NCI-H69 (cell line): ENCODE measurements at places on chromosomes 3 and 15.

GRCh38 chr15:45790325-45790943 lies 155.6 kb downstream of the SQOR start:
- DNase-seq = peak; percentile 69

DNA sequence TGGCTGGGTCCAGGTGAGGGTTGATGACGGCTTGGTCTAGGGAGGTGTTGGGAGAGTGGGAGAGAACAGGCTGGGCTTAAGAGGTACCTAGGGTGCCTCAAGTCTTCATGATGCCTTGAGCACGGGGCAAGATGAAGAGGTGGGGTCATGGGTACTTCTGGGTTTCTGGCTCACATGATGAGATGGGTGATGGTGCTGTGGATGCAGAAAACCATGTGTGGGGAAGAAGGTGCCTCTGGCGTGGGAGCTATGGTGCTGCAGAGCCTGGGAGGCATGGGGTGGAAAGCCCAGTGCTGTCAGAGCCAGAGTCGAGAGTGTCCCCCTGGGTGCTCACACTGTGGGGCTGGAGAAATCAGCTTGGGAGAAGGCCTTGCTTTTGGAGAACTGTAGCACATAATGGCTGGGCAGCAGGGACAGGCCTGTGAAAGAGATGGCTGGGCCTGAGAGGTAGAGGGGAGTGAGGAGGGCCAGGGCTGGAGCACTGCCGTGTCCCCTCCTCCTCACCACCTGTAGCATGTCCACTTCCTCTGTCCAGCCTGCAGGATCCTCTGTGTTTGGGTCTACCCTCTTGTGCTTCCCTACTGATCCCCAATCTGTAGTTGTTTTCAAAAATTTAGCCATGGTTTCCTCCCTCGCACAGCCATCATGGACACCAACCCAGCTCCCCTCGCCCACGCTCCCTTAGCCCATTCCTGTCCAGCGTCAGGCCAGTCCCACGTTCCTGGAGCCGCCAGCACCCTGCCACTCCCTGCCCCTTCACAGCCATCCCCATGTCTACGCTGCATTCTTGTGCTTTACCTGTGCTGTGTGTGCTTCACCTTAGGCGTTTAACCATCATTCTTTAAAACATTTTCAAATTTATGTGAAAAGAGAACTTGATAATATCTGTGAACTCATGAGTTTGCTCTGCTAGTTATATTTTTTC lies 132.0 kb downstream of the EEFSEC start:
- DNase-seq = no peak

- no peak for DNase-seq
Measured at GRCh38 chr15:74643665-74644204, 28.1 kb downstream of the CLK3 start.

DNA sequence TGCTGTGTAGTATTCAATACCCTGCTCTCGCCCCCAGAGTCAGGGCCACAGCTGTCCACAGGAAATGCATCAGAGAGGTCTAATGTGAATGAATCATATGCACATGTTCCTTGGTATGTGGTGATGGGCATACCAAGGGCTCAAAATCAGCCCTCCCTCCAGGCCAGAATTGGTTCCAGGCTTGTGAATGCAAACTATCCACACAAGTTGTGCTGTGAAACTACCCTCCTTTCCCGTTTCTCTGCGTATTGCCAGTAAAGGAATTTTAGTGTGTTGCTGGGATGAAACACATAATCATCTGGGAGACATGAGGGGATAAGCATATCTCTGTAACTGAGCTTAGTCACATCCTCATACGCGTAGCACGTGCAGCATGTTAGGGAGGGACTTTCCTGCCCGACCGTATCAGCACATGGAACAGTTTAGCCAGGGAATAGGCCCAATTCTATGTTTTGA lies 9.2 kb upstream of the MME start:
- DNase-seq = no peak

DNA sequence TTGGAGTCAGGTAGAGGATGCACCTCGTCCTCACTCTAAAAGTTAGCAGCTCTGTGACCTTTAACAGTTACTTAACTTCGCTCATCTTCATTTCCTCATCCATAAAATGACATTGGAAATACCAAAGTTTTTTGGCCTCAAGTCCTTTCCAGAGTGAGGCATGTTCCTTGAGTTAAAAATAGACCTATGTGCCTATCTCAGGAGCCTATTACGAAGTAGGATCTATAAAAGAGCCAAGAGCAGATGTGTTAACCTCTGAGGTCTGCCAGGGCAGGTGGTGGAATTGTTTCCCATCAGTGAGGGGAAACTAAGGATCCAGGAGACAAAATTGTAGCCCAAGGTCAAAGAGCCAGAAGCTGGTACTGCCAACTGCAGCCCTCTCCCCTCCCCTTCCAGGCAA lies 120.4 kb upstream of the EIF1B start:
- DNase-seq = no peak

- DNase-seq = no peak
Measured at GRCh38 chr15:89483079-89483478, 13.3 kb downstream of the RHCG start.

DNA sequence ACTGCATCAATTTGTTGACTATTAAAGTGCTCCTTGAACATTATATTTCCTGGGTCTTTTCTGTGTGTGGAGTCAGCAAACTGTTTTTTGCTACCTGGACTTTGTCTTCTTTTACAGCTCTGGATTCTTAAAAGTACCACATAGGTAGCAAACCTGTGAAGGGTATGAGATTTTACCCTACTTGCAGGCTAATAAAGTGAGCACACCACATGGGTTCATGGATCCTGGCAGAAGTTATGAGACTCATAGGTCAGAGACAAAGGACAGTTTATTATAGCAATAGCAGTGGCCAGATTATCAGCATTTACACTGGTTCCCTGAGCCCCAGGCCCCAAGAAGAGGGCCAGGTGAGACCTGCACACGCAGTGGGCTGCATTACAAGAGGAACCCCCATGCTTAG lies 8.0 kb upstream of the SACM1L start:
- DNase-seq = no peak

- DNase-seq = peak; percentile 83
Measured at GRCh38 chr15:38252481-38253350, at the start of gene SPRED1. Gene SPRED1 (plus strand): TSS chr15:38252836. CDS start chr15:38253186, 350 bp downstream.

DNA sequence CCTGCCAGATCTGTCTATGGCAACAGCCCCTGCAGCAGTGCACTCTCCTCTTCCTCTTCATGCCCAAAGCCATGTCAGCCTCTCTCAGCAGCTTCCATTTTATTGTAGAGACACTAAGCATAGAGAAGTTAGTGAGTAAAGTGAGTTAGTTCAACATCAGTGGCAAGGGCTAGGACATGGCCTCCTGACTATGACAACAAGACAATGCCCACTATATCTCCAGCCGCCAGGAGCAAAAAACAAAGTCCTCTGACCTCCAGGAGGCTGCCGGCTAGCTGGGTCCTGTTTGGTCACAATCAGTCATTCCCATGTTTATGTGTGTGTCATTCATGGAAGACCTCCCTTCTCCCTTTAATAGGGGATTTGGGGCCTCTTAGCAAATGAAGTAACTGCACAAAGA lies 14.9 kb downstream of the NR1I2 start:
- no peak for DNase-seq

GRCh38 chr15:87724330-87724729 lies 532.2 kb downstream of the NTRK3 start:
- no peak for DNase-seq

DNA sequence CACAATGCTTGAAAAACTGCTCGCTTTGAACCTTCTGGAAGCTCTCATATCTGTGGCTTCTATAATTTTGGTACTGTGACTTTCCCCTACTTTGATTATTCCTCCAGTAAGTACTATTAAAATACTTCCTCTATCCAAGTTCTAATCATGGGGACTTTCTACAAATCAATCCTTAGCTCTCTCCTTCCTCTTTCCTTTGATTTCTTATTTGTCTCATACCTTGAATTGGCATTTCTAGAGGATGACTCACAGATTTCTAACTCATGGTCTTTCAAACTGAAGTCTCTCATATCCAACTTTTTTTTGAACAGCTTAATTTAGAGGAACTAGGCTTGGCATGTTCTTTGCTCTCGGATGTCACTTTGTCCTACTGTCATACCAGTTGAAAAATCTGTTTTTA lies 241.8 kb downstream of the TBC1D5 start:
- DNase-seq = no peak

DNA sequence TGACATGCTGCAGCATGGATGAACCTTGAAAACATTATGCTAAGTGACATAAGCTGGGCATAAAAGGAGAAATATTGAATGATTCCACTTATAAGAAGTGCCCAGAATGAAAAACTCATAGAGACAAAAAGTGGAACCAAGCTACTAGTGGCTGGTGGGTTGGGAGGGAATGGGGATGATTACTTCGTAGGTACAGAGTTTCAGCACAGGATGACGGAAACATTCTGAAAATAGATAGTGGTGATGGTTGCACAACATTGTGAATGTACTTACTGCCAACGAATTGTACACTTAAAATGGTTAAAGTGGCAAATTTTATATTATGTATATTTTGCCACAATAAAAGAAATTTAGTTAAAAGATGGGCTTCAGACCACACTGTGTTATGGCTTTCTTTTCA lies 93.6 kb downstream of the RPLP1 start:
- DNase-seq = no peak

DNA sequence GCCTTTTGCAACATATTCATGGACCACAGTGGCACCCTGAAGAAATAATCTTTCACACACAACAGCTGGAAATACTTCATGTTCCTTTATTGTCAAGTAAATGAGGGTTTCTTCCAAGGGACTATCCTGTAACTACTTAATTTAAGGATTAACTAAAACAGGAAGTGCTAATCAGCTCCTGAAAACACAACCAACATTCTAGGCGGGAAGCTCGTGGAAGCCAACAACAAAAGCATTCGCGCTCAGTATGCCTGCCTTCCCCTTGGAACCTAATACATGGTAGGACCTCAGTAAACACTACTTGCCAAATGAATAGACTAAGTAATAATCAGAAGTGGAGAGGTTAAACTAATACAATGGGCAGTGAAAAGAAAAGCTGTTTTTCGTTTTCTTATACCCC lies 300.9 kb downstream of the RORA start:
- DNase-seq = no peak

DNA sequence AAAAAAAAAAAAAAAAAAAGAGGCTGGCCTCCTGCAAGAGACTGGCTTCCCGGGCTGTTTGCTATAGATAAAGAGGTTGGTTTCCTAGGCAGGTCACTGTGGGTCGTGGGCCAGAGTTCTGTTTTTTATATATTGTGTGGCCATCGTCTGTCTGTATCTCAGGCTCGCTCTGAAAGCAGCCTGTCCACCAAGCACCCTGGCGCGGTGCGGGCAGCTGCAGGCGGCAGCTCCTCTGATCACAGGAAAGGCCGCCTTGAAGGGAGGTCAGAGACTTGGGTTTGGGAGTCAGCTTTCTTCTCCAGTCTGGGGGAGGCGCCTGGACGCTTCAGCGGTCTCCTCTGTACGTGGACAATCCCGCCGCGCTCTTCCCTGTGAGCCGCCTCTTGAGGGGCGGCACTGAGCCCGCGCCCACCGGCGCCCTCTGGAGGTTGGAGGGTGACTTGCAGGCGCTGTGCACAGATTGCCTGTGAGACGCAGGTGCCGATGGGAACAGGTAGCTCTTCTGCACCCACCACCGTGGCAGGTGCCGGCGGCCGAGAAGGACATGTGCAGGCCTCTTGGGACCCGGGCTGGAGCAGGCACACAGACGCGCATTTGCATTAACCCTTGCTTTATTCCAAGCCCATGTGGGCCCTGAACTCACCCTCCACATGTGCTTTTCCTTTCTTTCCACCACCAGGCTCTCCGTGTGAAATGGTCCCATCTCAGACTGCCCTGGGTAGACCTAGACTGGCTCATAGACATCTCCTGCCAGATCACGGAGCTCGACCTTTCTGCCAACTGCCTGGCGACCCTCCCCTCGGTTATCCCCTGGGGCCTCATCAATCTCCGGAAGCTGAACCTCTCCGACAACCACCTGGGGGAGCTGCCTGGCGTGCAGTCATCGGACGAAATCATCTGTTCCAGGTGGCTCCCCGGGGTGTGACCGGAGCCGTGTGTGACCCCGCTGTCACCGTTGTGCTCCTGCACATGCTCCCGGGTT lies 89.3 kb downstream of the LRRK1 start:
- peak; percentile 91 for DNase-seq

DNA sequence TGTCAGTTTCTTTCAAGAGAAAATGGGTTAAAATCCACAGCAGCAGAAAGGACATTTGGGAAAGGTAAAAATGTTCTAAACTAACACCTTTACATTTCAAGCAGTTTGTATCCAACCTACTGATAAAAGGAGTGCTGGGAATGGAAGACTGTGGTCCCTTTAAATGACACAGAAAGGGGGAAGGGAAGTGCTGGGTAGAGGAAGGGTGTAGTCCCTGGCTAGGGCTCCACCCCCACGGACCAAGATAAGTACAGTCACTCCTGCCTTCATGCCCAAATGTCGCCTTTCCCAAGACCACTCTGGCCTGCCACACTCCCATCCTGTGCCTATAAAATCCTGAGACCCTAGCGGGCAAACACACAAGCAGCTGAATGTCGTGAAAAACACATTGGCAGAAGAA lies 350.9 kb upstream of the POU1F1 start:
- no peak for DNase-seq

DNA sequence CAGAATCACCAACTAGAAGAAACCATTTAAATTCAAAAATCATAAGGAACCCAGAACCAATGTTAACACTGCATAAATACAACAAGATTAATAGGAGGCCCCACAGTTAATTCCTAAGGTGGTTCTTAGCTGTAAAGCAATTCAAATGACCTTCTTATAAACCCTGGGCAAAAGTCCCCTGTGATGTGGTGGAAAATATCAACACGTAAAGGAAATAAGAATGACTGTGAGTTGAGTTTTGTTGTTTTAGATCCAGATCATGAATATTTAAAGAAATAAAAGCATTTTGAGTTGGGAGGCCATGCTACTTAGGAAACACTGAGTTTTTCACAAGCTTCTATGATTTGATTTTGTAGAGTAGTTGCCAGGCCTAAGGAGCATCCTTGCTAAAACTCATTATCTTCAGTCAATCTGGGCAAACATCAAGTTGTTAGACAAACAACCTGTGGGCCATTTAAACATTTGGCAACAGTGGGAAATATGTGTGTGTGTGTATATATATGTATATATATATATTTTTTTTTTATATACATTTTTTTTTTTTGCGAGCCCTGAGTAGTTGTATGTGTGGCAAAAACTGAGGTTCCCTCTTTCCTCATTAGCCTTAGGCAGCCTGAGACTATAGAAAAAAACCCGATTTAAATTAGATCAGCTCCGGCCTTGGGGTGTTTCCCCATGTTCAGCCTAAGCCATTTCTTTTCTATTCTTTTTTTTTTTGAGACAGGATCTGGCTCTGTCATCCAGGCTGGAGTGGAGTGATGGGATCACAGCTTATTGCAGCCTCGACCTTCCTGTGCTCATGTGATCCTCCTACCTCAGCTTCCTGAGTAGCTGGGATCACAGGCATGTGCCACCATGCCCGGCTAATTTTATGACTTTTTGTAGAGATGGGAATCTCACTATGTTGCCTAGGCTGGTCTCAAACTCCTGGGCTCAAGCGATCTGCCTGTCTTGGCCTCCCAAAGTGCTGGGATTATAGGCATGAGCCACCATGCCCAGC lies 8.0 kb upstream of the PXK start:
- DNase-seq = no peak

- DNase-seq = no peak
Measured at GRCh38 chr3:174533286-174533685, 325.8 kb upstream of the NAALADL2 start.
